ENCODE measurements at places on chromosomes 7 and 10. TPM values are rescaled to one million over a fixed set of nuclear protein-coding genes. Genes with fewer than 3 reads are reported as not detected.

Gene SNX10
- 2.2 TPM for total RNA-seq

Gene CYP2C19
- total RNA-seq, result not detected

Gene LIPN
- not detected for total RNA-seq

Gene RAPGEF5
- 0.18 TPM for total RNA-seq

Gene PRSS37
- total RNA-seq, result not detected

All from A549 treated with ZK216348 at 1 μM for 4 hours (cell line).